ENCODE measurements at places on chromosomes 4 and X.

DNA sequence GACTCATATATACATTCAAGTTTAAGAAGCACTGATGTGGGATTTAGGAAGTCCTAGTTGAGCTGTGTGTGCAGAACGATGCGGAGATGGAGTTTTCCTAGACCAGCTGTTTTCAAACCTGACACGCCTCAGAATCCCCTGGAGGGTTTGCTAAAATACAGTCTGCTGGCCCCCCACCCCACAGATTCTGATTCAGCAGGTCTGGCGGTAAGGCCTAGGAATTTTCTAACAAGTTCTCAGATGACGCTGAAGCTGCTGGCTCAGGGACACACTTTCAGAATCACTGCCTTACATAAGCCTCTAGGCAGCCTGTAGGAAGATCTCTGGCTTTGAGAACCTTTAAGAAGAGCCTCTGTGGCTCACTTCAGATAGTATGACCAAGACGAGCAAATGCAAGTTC is 73.1 kb downstream of the PHEX start:
- no peak for DNase-seq

DNA sequence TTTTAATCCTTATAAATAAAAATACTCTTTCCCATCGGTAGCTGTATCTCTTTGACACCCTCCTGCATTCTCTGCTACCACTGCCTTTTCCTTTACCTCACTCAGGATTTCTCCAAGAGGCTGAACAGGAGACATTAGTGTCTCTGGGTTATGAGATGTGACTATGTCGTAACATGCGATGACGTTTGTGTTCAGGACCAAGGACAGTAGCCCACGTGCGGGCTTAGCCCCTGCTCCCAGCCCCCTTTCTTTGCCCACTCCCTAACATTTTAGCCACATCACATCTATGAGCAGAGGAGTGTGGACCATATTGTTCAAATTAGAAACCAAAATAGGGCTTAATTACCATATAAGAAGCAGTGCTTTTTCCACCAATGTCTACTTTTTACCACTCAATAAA is 369.3 kb downstream of the FBXW7 start:
- no peak for DNase-seq

- DNase-seq: no peak
Measured at GRCh38 chr4:70739496-70740337, 18.0 kb downstream of the RUFY3 start.

DNA sequence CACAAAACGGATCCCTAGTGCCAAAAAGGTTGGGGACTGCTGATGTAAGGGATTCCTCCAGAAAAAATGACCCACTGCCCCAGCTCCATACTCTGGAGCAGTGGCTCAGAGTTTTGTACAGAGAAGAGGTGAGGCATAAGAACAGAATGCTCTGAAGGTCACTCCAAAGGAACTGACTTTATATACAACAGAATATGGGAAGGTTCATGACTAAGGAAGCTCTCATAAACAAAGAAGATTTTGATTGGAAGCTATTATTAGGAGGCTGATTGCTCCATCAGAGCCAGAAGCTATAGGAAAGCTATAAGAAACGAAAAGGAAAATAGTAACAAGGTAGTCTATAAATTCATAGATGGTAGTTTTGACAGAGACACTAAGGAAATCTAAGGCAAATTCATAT is 203.1 kb downstream of the SLC7A11 start:
- no peak for DNase-seq

DNA sequence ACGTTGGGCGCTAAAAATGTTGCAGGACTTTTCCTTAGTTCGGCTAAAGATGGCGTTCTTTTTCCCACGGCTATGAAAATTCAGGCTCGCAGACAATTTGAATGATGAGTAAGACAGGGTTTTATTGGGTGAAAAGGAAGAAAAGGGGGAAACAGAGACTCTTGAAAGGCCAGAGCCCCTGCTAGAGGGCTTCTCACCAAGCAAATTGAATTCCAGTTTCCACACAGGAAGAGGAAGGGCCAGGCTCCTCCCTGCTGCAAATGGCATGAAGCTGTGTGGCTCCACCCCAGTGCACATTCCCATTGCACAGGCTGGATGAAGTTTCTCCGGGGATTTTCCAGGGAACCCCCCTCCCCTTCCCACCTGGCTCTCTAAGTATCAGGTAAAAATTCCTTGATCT is 210.9 kb downstream of the KLHL4 start:
- DNase-seq: no peak

GRCh38 chr4:108972613-108973283 is 209.9 kb upstream of the ETNPPL start:
- no peak for DNase-seq

- DNase-seq: no peak
Measured at GRCh38 chrX:151609222-151609621, 45.7 kb downstream of the PASD1 start.

DNA sequence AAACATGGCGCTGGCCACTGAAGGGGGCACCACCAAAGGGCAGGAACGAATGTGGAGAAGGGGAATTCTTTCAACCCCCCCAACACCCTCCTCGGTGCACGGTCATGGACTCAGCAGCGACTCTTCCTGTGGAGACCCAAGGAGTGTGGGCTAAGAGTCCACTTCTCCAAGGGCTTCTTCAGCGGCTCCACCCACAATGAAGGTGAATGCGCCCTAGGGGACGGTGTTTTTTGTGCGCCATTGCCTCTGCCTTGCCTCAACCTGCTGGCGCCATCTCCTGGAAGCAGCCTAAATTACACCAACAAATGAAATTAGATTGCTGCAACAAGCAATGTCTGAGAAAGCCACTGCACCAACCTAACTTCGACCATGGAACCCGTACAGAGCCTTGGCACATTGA is 169.2 kb upstream of the MAGEB18 start:
- peak; percentile 10 for DNase-seq

DNA sequence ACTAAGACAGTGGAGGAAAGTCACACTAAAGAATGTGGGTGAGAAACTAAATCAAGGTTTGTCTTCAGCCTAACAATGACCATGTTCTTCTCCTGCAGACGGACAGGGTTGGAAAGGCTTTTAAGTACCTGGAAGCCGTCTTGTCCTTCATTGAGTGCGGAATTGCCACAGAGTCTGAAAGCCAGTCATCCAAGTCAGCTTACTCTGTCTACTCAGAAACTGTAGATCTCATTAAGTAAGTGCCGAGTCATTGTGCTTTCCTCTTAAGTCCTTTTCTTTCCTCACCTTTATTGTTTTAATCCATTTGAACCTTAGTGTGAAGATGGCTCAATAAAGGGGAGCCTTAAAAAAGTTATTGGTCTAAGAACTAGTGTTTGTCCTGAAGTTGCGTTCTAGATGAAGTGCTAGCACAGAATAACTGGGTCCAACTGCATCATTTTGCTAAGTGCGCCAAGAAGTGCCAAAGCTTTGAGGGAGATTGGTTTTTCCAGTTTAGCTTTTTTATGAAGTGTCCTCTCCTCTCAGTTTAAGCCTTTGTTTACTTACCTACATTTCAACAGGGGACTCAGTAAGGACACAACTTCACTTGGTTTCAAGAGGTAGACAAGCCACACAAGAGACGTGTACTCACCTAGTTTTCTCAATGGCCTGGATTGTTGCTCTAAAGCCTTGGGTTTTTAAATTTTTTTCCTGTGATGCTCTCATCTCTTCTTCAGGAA is 89.3 kb downstream of the KLHL8 start:
- DNase-seq: no peak

- no peak for DNase-seq
Measured at GRCh38 chr4:3306450-3306849, 13.6 kb downstream of the RGS12 start.

GRCh38 chrX:8201896-8202331 is 30.8 kb upstream of the VCX2 start:
- no peak for DNase-seq

DNA sequence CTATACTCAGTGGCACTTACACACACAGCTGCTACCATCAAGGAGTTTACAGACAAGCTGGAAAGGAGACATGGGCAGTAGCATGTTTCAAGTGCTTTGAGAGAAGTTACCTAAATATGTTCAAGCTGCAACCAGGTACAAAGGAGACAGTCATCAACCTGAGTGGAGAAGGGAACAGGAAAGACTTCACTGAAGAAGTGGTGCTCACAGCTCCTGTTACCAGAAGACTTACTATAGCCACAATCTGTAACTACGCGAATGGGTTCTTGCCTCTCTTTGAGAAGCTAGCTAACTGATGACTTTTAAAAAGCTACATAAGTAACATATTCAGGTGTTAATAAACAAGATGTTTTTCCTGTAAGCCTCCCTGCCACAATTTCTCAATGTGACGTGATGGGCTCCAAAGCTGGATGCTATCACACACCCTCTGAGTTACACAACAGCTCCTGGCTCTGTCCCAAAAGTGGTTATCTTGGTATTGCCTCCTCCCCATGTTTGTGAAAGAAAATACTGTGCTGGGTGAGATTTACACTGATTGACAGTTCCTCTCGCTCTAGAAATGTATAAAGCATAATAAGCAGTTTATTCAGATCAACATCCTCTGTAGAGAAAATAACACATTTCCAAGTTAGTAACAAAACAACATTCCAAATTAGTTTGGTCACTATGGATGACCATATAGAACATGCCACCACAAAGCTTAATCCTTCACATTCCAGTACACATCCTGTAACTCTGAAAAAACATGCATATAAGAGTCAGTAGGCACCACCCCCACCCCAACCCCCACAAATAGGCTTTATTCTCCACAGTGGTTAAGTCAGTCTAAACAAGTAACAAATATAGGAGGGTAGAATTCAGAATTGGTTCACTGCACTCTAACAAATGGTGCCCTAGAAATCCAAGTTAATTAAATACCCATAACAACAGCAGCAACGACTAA is 81.8 kb downstream of the FRYL start:
- DNase-seq: no peak

GRCh38 chrX:18098763-18099162 is 121.9 kb downstream of the BEND2 start:
- DNase-seq: no peak

GRCh38 chr4:47490550-47490949 is 5.5 kb downstream of the ATP10D start:
- no peak for DNase-seq

- DNase-seq: no peak
Measured at GRCh38 chrX:33195698-33196097, 15.7 kb downstream of the DMD start.

DNA sequence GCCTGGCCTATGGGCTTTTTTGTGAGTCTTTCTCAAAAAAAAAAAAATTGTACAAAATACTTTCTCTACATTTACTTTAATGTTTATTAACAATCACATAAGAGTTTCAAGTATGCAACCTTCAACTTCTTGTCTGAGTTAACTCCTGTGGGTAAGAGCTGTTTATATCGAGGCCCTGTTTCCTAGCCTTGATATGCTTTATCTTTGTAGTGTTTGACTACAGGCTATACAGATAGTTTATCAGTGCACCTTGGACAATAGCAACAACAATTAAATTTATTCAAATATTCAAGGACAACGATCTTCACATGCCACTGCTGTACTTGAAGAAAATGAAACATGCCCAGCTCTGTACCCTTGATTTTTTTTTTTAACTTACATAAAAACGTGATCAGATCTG is 178.4 kb downstream of the ARHGAP10 start:
- no peak for DNase-seq

DNA sequence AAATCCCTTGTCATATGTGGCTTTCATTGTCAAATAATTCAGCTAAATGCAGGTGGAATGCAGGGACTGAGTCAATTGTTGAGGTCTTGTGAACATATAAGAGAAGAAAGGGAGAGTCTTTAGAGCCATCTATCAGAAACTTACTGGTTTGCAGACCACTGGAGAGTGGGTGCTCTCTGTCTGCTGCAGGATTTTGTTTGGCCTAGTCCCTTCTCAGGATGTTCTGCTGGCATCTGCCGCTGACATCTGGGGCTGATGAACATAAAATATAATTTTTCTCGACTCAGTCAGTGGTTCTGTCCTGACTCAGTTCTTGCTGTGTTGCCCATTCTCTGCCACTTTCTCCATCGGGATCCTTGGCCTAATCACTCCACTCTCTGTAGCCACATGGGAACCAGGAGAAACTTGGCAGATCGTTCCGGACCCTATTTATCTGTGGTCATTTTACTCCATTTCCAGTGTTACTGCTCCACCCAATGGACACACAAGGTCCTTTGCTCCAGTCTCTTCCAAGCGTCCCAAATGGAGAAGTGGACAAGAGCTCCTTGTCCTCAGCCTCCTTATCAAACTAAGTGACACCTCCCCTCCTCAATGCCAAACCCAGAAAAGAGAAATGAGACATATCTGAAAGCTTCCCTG is 436.2 kb downstream of the FAT4 start:
- no peak for DNase-seq

DNA sequence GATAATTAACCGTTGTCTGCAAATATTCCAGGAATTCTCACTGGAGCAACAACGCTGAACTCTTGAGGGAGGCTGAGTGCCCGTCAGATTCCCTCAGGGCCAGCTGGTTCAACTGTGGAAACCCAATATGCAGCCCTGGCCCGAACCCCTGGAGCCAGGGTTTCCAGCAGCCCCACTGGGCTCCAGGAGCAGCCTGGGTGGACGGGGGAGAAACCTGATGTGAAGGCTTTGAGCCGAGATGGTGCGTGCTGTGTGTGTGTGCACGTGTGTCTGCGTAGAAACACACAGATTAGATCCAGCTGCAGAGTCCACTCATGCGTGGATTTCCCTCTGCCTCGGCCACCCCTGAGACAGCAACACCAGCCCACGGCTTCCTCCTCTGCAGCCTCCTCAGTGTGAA is 19.4 kb upstream of the SLC25A6 start:
- DNase-seq: peak; percentile 21

DNA sequence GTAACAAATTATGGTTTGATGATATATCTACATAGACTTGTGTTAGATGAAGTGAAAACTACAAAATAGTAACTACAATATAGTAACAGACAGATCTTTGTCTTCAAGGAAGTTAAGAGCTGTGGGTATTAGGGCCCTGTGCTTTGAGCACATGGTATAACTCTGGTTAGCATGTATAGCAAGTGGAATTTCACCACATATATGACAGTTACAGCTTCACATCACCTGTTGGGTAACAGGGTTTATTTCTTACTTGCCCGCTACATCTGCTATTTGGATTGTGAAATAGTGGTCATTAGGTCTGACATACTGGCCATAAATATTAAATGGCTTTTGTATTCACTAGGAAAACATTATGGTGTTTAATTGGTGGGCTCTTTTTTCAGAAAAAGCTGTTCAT is 20.2 kb downstream of the OFD1 start:
- DNase-seq: no peak
